Esophagus squamous epithelium (tissue), 5 donors: ENCODE measurements at places on chromosomes 2 and 18. TPM values are rescaled to one million over a fixed set of nuclear protein-coding genes. Genes with fewer than 3 reads are reported as not detected.

CXCR1 gene
- not detected for total RNA-seq

CABYR gene
- 0.26 TPM for total RNA-seq

DNA sequence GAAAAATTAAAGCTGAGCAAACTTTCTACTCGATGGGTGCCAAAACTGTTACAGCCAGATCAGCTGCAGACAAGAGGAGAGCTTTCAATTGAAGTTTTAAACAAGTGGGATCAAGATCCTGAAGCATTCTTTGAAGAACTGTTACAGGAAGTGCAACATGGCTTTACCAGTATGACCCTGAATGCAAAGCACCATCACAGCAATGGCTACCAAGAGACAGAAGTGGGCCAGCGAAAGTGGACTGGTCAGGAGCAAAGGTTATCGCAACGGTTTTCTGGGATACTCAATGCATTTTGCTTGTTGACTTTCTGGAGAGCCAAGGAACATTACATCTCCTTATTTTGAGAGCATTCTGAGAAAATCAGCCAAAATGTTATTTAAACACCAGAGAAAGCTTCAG, 9.1 kb upstream of the SERPINB5 start:
- DNase-seq: no peak

DNA sequence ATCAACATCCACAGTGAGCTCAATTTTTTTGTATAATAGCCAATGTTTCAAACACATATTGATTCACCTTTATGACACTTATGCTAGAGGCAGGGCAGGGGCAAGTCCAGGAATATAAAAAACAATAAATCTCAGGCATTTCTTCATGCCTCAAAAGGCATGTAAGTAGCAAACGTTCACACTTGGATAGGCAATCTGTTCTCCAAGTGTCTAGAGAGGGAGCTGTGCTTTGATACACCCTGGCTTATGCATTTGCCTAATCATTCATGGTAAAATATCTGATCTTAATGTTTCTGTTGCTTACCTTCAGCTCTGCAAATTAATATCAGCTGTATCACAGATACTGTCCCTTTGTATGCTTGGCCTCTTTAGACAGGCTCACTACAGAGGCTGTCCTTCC, 464.5 kb upstream of the SETBP1 start:
- no peak for DNase-seq

DNA sequence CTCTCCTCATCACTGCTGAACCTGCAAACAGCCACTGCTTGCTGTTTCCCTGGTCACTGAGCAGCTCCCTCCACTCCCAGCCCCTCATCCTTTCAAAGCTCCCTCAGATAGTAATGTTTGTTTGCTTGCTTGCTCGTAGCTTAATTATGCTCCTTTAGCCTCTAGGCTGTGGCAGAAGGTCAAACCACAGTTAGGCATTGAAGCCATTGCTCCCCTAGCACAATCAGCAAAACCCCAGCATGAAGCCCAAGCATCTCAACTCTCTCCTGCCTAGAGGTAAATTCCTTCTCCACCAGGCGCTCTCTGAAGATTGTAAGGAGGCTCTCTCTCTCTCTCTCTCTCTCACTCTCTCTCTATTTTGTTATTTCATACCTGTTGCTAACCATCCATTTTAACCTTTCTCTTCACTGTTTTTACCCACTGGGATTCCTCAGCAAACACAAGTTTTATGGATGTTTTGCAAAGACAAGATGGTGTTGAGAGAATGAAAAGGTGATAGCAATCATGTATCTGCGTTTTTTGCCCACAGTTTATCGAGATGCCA, 135.9 kb upstream of the HNRNPA3 start:
- DNase-seq: no peak

GRCh38 chr2:63614983-63615945, 26.5 kb downstream of the MDH1 start:
- DNase-seq: no peak

- no peak for DNase-seq
Measured at GRCh38 chr18:62585274-62586150, 62.7 kb downstream of the ZCCHC2 start.
